ENCODE measurements at places on chromosomes 5 and 9. TPM values are rescaled to one million over a fixed set of nuclear protein-coding genes. Genes with fewer than 3 reads are reported as not detected.

DNA sequence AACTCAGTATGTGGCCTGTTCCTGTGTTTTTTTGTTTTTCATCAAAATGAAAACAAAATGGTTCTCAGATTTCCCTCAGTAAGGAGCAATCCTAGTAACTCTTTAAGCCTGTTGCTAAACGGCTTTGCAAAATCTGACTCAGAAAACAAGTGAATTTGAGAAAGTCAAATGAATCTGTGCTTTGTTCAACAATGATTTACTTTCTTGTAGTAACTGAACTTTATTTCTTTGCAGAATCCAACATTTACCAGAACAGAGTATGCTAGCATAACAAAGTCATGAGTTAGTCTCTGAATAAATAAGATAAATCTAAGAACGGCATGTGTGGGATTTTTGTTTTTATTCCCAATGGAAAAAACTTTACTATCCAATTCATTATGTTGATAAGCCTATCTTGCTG lies 93.8 kb downstream of the OXCT1 start:
- DNase-seq = no peak

ST6GALNAC6 gene
- polyA plus RNA-seq = 87.1 TPM

PHAX gene
- polyA plus RNA-seq = 25.9 TPM

DNA sequence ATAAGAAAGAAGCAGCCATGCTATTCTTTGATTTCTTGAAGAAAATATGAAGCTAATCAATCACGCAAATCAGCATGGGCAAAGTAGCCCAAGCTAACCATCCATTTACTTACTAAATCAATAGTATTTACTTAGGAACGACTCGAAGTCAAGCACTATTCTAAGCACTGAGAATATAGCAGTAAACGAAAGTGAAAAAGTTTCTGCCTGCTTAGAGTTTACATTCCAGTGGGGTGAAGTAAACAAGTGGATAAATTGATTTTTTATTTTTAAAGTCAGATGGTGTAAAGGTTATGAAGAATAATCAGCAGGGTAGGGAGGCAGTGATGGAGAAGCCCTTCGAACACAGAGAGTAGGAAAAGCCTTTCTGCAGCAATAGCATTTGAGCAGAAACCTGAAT lies 5.5 kb downstream of the TSTD2 start:
- DNase-seq = no peak

INSL6 gene
- not detected for polyA plus RNA-seq

FOXI1 gene
- polyA plus RNA-seq = 0.06 TPM

REXO4 gene
- 16.2 TPM for polyA plus RNA-seq

- DNase-seq = no peak
Observed at GRCh38 chr9:78286125-78286524, 10.8 kb upstream of the PSAT1 start.

DNA sequence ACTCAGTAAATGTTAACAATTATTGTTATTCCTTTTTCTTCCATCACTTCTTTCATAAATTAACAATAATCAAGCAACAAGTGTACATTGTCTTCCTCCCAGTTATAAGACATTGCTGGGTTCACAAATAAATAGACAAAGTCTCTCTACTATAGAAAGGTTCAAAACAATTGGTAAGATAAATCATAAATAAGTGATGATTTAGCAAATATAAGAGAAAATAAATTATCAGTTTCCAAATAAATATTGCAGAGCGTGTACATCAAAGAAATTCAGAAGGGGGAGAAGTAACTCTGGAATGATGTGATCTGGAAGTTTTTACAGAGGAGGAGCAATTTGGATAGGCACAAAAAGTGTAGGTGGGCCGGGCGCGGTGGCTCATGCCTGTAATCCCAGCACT lies 114.2 kb downstream of the BASP1 start:
- no peak for DNase-seq

DNA sequence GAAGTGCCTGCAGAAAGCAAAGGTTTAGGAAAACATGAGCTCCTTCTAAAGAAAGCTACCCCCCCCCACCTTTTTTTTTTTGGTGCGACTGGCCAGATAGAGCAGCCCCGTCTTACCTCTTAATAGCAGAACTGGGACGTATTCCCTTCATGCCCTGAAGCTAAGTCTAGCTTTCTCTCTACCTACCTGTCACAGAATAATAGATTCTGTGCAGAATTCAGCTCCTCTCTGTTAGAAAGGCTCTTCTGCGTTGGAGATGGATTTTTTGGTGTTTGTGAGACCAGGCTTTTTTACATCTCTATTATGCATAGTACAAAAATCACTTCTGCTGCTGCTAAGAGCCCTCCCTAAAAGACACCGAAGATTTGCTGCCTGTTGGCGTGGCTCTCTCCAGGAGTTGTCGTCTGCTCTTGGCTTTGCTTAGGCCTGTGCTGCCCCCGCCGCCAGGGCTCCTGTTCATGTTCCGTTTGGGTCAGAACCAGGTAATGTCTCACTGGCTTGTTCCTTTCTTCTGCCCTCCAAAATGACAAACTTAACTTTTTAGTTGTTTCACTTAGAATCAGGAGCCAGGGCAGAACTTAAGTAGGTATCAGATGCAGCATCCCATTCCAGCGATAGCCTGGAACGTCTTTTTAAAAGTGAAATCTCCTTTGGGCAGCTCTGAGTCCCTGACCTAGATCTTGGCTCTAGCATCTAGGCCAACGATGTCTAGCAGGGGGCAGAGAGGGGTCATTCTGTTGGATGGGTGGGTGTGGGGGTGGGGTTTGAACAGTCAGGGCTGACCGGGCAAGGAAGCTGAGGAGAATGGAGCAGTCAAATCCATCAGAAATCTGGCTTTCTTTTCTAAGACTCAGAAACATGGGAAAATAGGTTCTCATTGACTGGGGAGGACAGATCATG lies 2.5 kb downstream of the TRIO start:
- no peak for DNase-seq

DNA sequence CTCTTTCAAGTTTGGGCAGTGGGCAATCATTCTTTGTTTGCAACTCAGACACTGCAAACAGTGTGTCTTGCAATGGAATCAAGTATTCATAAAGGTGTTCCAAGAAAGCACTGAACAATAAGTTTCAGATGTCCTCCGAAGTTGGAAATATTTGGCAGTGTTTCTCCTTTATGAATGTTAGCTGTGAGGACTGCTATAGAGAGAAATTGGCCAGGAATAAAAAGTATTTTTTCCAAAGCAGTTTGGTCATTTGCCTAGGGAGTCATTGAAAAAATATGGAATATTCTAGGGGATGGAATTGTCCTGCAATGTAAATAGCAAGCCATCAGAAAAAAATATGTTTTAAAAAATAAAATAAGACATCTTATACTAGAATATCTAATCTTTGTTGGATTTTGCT lies 688.6 kb upstream of the SEMA6A start:
- no peak for DNase-seq

GRCh38 chr5:95262933-95263660 lies 21.8 kb downstream of the MCTP1 start:
- no peak for DNase-seq

DNA sequence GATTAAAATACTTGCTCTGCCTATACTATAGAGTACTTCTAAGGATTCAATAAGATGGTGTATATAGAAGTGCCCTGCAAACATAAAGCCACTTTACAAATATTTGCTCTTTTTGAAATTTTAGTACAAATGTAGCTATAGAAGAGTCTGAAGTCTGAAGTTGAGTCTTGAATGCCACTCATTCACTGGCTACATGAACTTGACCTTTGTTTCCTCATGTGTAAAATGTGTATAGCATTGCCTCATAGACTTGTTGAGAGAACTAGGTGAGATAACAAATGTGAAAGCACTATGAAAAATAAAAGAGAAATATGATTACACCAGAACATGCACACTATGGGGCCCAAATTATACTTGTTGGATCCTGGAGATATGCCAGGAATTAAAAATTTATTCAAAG lies 244.7 kb downstream of the SEC61B start:
- DNase-seq = no peak

DNA sequence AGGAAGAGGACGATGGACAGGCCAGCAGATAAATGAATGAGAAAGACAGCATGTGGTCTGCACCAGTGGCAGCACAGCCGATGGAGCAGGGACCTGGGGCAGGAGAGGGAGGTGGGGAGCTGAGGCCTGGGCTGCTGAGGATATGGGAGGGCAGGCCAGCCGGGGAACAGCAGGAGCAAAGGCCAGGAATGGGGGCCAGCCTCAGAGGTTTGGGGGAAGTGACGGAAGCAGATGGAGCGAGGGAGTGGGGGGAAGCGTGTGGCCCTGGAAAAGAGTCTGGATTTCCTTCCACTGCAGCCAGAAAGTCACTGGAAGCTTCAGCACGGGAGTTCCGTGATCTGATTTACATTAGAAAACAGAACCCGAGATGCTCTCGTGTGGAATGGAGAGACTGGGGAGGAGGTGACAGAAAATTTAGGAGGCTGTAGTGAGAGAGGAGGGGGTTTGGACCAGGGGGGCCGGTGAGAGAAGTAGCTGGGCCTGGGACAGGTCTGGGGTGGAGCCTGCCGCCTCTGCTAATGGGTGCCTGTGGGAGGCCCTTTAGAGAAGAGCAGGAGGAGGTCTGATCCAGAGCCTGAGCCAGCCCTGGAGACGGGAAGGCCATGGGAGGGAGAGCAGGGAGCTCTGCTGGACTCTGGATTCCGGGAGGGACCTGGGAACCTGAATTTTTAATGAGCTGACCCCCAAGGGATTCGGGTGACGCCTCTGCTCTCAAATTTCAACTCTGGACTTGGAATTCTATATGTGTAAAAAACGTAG lies 65.4 kb downstream of the TSPAN17 start:
- DNase-seq = no peak

- no peak for DNase-seq
Observed at GRCh38 chr5:148471379-148471778, 87.6 kb downstream of the FBXO38 start.

ASPN gene
- polyA plus RNA-seq = 1.8 TPM

GRCh38 chr5:26847041-26847736 lies 191.2 kb downstream of the CDH9 start:
- no peak for DNase-seq

PRLR gene
- polyA plus RNA-seq = 0.60 TPM

TMEFF1 gene
- polyA plus RNA-seq = not detected

DNA sequence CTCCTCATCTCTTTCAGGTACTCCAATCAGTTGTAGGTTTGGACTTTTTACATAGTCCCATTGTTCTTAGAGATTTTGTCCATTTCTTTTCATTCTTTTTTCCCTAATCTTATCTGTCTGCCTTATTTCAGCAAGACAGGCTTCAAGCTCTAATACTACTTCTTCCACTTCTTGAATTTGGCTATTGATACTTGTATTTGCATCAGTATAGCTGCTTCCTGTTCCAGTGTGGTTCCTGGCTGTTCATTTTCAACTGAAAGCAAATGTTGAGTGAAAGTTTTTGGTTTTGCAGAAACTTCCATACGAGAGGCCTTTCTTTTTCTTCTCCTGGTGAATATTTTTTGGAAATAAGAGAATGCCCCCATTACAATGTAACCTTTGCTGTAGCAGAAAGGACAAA lies 12.0 kb upstream of the IFNA1 start:
- DNase-seq = no peak

DNA sequence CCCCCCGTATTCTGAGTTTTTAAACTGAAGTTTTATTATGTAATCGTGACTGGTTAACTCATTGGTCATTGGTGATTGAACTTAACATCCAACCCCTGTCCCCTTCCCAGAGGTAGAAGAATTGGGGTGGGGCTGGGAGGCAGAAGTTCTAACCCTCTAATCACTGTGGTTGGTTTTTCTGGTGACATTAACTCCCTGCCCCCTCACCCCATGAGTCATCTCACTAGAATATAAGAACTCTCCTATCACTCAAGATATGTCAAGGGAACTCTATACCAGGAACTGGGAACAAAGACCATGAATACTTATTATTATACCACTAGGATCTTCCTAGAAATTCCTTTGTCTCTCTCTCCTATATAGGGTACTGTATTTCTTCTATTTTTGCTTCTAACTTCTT lies 52.3 kb upstream of the CAVIN4 start:
- no peak for DNase-seq

- no peak for DNase-seq
Observed at GRCh38 chr5:79005151-79005550, 20.0 kb upstream of the ARSB start.

GRCh38 chr5:102802708-102803458 lies 47.8 kb downstream of the PAM start:
- no peak for DNase-seq

MELK gene
- 5.8 TPM for polyA plus RNA-seq

- DNase-seq = no peak
Observed at GRCh38 chr9:573691-574410, 267.6 kb upstream of the DMRT1 start.

SLC25A2 gene
- polyA plus RNA-seq = not detected

DNA sequence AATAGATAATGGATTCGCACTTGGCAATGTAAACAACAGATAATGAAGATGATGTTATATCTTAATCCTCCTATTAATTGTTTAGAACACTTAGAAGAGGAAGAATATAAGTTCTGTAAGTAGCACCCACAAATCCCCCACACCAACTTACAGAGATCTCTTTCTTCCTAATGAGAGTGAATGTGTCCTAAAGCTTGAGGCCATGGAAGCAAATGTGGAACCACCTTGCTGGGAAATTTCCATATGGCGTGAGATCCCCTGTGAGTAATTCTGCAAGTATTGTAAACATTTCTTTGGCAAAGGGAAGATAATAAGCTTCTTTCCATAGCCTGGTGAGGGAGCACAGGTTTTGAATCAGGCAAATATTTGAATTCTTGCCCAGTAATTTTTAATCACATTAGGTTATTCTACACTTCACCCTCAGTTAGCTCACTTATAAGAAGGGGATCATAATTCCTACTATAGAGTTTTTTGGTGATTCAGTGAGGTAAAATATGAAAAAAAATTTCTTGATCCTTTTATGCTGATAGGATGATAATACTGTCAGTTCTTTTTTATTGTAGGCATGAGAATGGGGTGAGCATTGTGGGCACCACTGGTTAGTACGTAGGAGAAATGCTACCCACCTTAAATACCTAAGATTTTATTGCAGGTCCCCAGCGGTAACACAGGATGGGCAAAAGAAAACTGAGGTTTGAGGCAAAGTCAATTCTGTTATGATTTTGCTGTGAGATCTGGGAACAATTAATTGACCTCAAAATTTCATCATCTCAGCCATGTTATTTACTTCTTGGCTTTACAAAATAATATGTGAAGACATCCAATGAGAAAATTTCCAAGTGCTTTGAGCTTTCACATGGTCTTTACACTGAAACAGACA lies 574.8 kb downstream of the PSAT1 start:
- DNase-seq = no peak

- DNase-seq = no peak
Observed at GRCh38 chr9:30771760-30772159, 1612.7 kb upstream of the ACO1 start.

GRCh38 chr5:131430794-131431193 lies 166.9 kb downstream of the CDC42SE2 start:
- DNase-seq = no peak

TTC16 gene
- polyA plus RNA-seq = 0.15 TPM

UAP1L1 gene
- polyA plus RNA-seq = 4.2 TPM

FAM221B gene
- not detected for polyA plus RNA-seq

CMBL gene
- polyA plus RNA-seq = 169 TPM

- DNase-seq = no peak
Observed at GRCh38 chr5:93721511-93721910, 19.9 kb downstream of the POU5F2 start.

- DNase-seq = no peak
Observed at GRCh38 chr5:144680711-144681110, 510.0 kb downstream of the KCTD16 start.

All from sigmoid colon (tissue), 7 donors.